NCI-H774 (cell line): ENCODE measurements at places on chromosomes 13 and 19.

DNA sequence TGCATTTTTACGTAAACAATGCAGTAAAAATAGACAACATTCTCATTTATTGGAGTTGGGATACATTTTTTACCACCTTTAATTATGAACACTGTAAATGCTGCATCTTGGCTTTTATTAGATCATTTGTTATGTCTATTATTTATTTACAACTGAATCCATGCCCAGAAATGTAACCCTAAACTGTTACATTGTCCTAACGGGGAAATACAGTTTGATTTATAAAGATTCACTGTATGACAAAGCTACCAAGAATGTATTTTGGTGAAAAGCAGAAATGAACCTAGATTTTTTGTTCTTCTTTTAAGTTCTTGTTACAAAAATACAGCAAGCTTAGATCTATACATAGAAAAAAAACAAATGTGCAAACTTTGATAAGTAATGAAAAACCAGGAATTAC lies 1.1 kb downstream of the METTL21C start:
- no peak for DNase-seq

GRCh38 chr19:36745870-36746269 lies 26.7 kb downstream of the ZNF850 start:
- DNase-seq: no peak

DNA sequence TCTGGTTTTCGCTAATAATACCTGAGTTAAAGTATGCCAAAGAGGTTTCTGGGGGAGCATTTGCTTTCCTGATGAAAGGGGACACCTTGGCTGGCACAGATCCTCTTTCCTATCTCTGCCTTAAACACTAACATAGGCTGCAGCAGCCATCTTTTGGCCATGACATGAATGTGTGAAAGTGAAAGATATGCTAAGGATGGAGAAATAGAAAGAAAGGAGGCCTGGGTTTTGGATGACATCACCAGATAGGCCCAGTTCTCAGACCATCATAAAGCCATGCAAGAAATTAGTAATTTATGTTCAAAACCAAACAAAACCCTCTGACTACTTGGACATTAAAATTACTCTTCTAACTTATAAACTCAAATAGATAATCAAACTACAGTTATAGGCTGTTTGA lies 279.7 kb downstream of the COG6 start:
- no peak for DNase-seq

- DNase-seq: no peak
Measured at GRCh38 chr19:40619333-40620160, 18.4 kb downstream of the LTBP4 start.

- DNase-seq: no peak
Measured at GRCh38 chr19:17473041-17473440, 2.7 kb downstream of the SLC27A1 start.

DNA sequence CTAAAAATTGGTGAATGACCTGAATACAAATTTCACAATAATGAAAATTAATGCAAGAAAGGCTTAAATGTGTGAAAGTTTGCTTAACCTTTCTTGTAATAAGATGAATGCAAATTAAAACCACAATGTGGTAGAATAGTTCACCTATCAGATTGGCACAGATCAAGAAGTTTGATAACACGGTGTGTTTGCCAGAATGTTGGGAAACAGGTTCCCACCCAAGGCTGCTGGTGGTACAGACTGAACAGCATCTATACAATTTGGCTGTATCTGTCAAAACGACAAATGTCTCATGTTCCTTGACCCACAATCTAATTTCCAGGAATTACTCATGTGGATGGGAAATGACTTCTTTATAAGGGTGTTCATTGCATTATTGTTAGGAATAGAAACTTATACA lies 8.6 kb upstream of the IRS2 start:
- DNase-seq: no peak

DNA sequence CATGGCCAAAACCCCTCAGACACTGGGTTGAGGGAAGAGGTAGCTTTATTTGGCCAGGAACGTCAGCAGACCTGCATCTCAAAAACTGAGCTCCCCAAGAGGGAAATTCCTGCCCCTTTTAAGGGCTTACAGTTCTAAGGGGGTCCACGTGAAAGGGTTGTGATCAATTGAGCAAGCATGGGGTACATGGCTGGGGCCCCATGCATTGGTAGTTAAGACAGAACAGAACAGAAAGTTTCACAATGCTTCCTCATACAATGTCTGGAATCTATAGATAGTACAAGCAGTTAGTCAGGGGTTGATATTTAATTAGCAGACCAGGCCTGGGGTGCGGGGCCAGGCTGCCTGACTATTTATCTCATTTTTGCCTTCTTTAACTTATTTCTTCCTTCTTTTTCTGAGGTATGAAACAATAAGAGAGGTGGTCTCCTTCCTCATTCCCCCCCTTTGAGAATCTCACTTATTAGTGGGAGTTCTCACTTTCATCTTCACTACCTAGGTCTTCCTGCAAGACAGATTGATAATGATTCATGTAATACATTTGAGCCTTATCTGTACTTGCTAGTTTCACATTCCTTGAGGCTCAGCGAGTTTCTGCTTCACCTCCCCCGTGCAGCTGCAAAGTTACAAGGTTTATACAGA lies 84.8 kb downstream of the SLC25A15 start:
- DNase-seq: no peak

DNA sequence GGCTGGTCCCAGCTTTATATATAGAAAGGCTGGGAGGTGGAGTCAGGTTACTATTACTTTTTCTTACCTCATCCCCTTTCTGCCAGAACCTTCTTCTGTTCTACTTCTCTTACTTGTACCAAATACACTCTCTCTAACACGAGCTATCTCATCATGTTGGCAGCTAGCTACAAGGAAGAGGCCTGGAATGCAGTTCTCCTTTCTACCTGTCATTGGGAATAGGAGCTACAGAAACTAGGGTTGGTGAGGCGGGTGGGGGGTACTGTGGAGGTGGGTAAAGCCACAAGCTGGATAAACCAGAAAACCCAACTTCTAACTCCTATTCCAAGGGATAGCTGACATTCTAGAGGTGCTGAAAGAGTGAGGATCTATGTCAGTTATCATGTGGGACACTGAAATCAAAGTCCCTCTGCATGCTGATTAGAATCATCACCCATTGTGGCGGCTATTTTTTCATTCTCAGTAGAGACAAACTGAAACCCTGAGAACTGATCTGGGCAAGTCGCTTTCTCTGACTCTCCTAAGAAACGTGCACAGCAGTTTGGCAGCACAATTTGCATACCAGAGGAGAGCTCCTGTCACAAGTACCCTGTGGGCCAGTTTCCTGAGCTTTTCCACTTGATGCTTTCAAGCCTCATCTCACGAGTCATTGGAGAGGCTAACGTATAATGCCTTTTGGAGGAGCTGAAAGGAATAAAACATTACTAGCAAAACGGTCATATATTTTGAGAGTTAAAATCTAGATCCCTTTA lies 358.1 kb downstream of the ENOX1 start:
- DNase-seq: no peak

GRCh38 chr19:4916292-4917082 lies 7.2 kb downstream of the UHRF1 start:
- no peak for DNase-seq

- DNase-seq: peak; percentile 2
Measured at GRCh38 chr13:42041011-42041683, 7.3 kb upstream of the DGKH start.

DNA sequence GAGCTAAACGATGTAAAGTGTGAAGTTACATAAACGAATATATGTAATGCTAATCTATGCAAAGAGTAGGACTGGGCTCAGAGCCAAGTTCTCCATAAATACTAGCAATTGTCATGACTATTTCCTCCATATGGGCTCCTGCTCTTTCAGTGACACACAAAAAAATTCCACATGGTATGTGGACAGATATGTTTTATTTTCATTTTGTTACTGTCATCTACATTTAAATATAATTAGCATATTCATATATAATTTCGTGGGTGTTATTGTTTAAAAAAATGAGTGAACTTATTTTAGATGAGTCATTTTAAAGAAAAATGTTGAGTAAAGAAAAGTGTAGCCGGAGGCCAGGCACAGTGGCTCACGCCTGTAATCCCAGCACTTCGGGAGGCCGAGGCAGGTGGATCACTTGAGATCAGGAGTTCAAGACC lies 5.0 kb upstream of the IGSF23 start:
- no peak for DNase-seq

DNA sequence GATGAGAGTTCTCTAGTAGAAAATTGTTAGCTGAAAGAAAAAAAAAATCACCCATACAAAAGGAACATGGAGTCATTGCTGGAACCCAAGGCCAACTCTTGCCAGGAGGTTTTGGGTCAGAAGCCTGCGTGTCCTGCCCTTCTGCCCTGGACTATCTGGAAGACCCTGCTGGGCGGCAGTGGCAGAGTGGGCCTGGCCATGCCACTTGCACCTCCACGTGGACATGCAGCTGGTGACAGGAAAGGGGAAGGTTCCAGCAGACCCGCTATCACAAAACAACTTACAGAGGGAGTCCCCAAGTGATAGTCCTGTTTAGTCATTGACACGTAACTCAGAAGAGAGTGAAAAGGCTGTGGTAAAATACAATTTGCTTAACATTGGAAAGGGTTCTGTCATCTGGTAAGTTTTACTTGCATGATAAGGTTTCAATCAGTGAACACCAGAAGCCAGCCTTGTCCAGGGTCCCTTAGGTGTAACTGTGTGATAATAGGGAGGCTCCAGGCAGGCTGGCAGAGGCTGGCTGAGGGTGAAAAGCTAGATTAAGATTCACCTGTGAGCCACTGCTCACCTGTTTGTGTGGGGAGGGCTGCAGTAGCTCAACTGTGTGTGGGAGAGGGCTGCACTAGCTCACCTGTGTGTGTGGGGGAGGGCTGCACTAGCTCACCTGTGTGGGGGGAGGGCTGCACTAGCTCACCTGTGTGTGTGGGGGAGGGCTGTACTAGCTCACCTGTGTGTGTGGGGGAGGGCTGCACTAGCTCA lies 47.8 kb downstream of the COL4A2 start:
- DNase-seq: peak; percentile 16

GRCh38 chr13:50320271-50320862 lies 305.1 kb downstream of the KCNRG start:
- DNase-seq: peak; percentile 5

- no peak for DNase-seq
Measured at GRCh38 chr19:30557927-30558557, 185.9 kb downstream of the ZNF536 start.

DNA sequence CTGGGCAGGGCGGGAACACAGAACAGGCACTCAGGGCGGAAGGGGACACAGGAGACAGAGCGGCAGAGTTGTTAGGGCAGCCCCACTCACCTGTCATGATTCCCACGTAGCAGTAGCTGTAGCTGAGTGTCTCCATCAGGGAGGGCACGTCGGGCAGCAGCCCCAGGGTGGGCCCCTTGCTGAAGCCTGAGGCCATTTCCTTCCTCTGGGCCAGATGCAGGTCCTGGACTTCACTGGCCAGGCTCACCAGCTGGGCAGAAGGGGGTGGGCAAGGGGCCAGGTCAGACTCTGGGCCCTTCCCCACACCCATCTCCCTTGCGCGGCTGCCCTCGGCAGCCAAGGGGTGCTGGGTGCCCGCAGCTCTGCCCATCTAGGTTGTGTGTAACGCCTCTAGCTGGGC lies 5.9 kb downstream of the MBOAT7 start:
- DNase-seq: no peak

DNA sequence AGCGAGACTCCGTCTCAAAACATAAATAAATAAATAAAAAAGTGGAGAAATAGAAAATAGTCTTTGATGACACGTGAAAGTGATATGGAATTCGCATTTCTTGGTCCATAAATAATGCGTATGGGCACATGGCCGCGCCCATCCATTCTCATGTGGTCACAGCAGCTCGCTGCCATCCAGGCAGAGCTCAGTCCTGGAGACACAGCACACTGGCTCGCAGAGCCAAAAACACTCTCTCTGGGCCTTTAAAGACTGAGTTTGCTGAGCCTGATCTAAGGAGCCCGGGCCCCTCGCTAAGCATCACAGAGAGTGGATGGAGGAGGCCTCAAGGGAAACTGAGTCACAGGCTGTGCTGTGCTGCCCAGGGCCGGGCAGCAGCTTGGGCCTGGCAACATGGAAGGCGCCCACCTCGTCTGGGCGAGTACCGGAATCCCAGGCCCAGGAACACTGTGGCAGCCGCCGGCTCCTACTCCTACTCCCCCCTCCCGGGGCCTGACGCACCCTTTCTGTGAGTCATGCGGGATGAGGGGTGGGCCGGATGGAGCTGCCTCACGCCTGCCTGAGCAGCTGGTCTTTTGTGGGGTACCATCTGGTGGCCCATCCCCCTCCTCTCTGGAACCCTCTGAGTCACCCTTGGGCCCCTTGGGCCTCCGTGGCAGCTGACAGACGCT lies 28.9 kb upstream of the CACTIN start:
- no peak for DNase-seq

GRCh38 chr13:110841406-110841805 lies 73.5 kb downstream of the ANKRD10 start:
- no peak for DNase-seq
